ENCODE measurements at places on chromosomes 6 and 20.
A peak's percentile ranks its signal among the peaks of the same experiment; 100 is the strongest.

DNA sequence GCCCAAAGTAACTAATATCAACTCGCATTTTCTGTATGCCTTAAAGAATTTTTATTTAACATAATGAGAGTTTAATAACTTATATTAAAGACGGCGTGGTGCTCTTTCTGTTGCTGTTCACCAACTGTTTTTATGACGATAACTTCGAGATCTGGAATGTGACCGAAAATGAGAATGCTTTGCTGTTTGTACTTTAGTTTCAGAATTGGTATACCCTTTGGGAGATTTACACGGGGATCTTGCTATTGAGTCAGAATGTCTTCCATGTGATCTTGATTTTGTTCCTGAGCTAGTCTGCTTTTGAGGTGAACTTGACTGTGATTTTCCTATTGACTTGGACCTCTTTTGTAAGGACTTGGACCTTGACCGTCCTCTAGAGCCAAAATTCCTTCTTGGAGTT lies 17.9 kb downstream of the PNRC1 start:
- DNase-seq, result no peak

- no peak for DNase-seq
These were observed 781.1 kb upstream of the CITED2 start for GRCh38 chr6:140155451-140156126.

- DNase-seq, result no peak
These were observed 26.9 kb downstream of the BFSP1 start for GRCh38 chr20:17504066-17504897.

DNA sequence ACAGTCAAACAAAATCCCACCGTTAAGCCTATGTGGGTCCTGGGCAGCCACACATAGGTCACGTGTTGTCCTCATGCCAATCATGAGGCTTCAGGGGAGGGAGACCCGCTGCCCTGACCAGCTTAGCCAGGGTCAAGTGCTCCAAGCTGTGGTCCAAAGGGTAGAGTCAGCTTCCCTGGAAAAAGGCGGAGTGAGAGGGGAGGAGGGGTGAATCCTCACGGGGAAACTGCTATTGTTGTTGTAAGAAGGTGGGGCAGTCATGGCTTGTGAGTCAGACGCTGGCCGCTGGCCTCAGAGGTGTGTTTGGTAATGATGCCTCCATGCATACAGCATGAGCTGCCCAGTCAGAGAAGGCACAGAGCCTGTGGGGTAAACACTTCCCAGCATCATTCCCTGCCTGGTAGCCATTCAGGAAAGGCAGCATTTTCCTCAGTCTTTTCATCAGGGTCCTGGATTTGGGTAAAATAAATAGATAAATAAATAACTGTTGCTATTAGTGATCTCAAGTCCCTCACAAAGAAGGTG lies 8.7 kb downstream of the CST3 start:
- DNase-seq, result peak; percentile 8

GRCh38 chr20:57313230-57313629 lies 16.4 kb upstream of the SPO11 start:
- DNase-seq, result no peak
